ENCODE measurements at places on chromosomes 7 and 10. TPM values are rescaled to one million over a fixed set of nuclear protein-coding genes. Genes with fewer than 3 reads are reported as not detected.

Gene MAT1A
- not detected for total RNA-seq

GRCh38 chr10:52949899-52950298, 177.3 kb upstream of the MBL2 start:
- no peak for DNase-seq

Gene KCNMA1
- total RNA-seq, result 40.8 TPM

DNA sequence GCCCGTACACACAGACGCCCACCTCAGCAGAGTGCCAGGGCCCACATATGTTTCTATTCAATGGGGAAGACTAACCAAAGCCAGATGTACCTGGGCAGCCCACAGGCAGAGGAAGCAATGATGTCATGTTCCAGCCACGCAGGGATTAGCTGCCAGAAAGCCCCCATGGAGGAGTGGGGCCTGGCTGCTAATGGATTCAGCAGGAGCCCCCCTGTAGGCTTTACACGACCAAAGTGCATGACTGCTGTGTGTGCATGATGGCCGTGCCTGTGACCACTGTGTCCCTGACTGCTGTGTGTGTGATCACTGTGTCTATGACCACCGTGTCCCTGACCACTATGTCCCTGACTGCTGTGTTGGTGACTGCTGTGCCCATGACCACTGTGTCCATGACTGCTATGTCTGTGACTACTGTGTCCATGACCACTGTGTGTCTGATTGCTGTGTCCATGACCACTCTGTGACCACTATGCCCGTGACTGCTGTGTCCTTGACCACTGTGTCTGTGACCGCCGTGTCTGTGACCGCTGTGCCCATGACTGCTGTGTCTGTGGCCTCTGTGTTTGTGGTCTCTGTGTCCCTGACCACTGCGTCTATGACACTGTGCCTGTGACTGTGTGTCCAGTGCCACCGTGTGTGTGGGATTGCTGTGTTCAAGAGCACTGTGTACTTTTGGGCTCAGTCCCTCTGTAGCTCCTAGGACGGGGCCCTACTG, 409.3 kb downstream of the RPS24 start:
- no peak for DNase-seq

GRCh38 chr10:117254774-117255735, 14.1 kb downstream of the SLC18A2 start:
- no peak for DNase-seq

Gene AMPH
- 2.0 TPM for total RNA-seq

DNA sequence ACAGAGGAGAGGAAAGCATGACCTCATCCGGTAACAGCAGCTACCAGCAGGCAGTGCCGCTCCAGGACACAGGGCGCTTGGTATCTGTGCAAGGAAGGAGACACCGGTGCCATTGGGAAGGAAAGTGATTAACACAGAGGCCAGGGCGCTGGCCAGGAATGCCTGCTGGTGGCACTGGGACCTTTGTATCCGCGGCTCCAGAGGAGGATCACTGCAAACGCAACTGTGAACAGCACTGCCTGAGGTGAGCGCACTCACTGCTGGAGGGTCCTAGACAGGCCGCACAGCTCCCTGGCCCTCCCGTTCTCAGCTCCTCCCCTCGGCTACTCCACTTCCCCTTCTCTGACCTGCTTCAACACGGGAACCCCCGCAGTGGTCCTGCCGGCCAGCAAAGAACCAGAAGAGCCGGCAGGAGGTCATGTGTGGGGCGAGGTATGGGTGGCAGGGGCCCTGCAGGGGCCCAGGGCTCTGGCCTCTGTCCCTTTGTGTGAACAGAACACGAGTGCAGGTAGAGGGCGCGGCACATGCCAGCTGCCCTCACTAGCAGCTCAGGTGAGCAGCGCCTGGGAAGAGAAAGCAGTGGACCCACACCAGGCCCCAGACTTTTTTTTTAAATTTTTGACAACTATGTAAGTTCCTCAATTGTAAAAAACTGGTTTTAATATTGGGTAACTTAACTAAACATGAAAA, 107.6 kb downstream of the VIPR2 start:
- no peak for DNase-seq

- DNase-seq, result peak; percentile 87
Observed at GRCh38 chr7:64890761-64891362, 12.2 kb upstream of the ZNF273 start.

- no peak for DNase-seq
Observed at GRCh38 chr10:16867556-16867955, 50.3 kb upstream of the RSU1 start.

- DNase-seq, result no peak
Observed at GRCh38 chr10:22977751-22978150, 49.9 kb downstream of the ARMC3 start.

GRCh38 chr10:60870803-60871202, 73.2 kb downstream of the RHOBTB1 start:
- DNase-seq, result no peak

Gene EN2
- total RNA-seq, result 1.6 TPM

Gene PLAU
- 169 TPM for total RNA-seq

DNA sequence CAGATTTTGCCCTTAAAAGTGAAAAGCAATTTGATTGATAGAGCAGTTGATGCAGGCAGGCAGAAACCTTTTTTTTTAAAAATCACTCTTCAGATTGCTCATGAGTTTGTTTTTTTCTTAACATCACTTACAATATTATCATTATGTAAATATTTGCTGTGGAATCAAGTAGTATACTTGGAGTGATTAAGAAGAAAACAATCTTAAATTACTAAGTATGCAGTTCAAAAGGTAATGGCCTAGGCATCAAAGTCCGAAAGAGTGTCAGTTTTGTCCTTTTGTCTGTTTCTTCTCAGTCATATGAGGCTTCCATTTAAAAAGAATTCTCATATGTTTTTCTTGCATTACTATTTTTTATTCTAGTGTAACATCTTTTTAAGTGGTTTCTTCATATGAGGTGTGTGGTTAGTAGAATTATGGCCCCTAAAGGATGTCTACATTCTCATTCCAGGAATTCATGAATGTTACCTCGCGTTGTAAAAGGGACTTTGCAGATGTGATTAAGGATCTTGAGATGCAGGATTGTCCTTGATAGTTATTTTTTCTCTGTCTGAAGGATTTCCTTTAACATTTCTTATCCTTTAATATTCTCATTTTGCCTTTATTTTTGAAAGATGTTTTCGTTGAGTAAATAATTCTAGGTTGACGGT, 44.0 kb downstream of the BICC1 start:
- DNase-seq, result no peak

Gene DRGX
- 0.10 TPM for total RNA-seq

Gene LIPK
- total RNA-seq, result not detected

Gene ZNRF2
- total RNA-seq, result 11.4 TPM

DNA sequence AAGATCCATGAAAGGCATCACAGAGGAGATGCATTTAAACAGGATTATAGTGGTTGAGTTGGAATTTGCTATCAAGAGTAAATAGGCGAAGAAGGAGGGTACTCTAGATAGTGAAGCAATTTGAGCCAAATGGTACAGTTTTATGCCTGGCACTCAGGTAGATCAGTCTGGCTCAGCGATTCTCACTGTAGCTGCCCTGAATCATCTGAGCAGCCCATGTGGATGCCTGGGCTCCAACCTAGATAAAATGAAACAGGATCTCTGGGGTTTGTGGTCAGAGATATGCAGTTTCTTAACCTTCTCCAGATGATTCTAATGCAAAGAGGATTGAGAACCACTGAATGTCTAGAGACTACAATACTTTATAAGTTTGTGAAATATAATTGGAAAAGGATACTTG, 282.0 kb upstream of the FZD1 start:
- DNase-seq, result no peak

DNA sequence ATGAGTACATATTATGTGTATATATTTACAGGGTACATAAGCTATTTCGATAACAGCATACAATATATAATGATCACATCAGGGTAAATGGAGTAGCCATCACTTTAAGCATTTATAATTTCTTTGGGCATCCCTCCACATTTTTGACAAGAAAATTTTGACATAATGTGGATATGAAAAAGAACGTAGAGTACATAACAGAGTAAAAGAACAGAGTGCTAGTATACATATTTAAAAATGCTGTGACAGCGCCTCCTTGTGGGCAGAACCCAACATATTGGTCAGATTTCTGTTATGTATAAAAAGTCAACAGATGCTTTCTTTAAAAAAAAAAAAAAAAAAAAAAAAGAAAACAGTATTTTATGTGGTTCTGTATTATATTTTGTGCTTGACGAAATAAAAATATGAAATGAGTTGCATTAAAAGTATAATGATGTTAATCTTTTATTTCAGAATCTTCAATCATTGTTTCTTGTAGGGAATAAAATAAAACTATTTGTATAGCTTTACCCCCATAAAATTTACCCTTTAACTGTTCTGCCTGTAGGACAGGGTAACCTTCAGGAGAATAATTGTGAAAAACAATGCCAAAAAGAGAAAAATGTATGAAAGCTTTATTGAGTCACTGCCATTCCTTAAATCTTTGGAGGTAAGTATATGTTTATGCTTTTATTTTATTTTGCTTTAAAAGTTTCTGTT, 18.3 kb upstream of the HBP1 start:
- peak; percentile 14 for DNase-seq

GRCh38 chr10:75408509-75408875, 6.9 kb upstream of the ZNF503 start:
- DNase-seq, result no peak

DNA sequence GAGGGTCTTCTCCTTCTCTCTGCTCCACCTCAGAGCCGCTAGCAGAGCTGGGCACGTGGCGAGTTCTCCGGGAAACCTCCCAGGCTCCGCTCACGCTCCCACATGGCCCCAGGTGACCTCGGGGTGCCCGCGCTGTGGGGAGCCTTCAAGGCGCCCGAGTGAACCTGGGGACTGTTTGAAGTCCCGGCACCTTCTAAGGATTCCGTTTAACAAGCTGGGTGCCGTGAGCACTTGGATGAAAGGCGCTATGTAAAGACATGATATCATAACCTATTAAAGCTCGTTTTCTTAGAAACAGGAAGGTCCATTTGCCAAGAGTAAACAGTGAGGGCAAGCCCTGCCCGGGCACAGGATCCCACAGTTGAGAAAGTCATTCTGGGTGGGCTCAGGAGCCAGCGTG, 15.8 kb upstream of the MYL10 start:
- peak; percentile 14 for DNase-seq

- no peak for DNase-seq
Observed at GRCh38 chr10:7428673-7429350, 18.0 kb upstream of the SFMBT2 start.

Data from MG63 (cell line).